Purkinje cell (primary cell): ENCODE measurements at places on chromosomes 7 and 10. TPM values are rescaled to one million over a fixed set of nuclear protein-coding genes. Genes with fewer than 3 reads are reported as not detected.

CALML3 gene
- polyA plus RNA-seq: 0.08 and 0.17 TPM in 2 replicates

ASB15 gene
- 0.28 TPM in 1 of 2 replicates, not detected in the other for polyA plus RNA-seq

CFAP69 gene
- polyA plus RNA-seq: 6.6 and 11.6 TPM in 2 replicates

MUC3A gene
- polyA plus RNA-seq: not detected in 2 replicates

GRID2IP gene
- 1.2 and 1.7 TPM in 2 replicates for polyA plus RNA-seq

SCIN gene
- not detected in 2 replicates for polyA plus RNA-seq

HNRNPH3 gene
- polyA plus RNA-seq: 60.6 and 64.8 TPM in 2 replicates

NRF1 gene
- polyA plus RNA-seq: 0.59 and 5.6 TPM in 2 replicates

COL17A1 gene
- polyA plus RNA-seq: not detected in 2 replicates

GHRHR gene
- not detected in 2 replicates for polyA plus RNA-seq

ZNF282 gene
- 0.98 and 1.2 TPM in 2 replicates for polyA plus RNA-seq

TMEM236 gene
- 0.13 TPM in 1 of 2 replicates, not detected in the other for polyA plus RNA-seq

DYDC2 gene
- 0.83 TPM in 1 of 2 replicates, not detected in the other for polyA plus RNA-seq

TNS3 gene
- 11.9 and 13.3 TPM in 2 replicates for polyA plus RNA-seq

ACSM6 gene
- not detected in 2 replicates for polyA plus RNA-seq

CRTAC1 gene
- 9.6 TPM in 1 of 2 replicates, not detected in the other for polyA plus RNA-seq

MYOF gene
- polyA plus RNA-seq: 0.17 and 0.38 TPM in 2 replicates

LIPK gene
- not detected in 2 replicates for polyA plus RNA-seq

NKX1-2 gene
- polyA plus RNA-seq: 0.16 TPM in 1 of 2 replicates, not detected in the other

SLC18A2 gene
- 1.1 and 2.5 TPM in 2 replicates for polyA plus RNA-seq

NDUFB8 gene
- polyA plus RNA-seq: 586 and 756 TPM in 2 replicates

CPA2 gene
- polyA plus RNA-seq: not detected in 2 replicates

FOXI2 gene
- polyA plus RNA-seq: not detected in 2 replicates

AKR1C8 gene
- polyA plus RNA-seq: not detected in 2 replicates

LIPN gene
- polyA plus RNA-seq: not detected in 2 replicates

CCDC71L gene
- polyA plus RNA-seq: 0.22 TPM in 1 of 2 replicates, not detected in the other

IQUB gene
- polyA plus RNA-seq: 0.34 and 2.9 TPM in 2 replicates

CALCR gene
- polyA plus RNA-seq: not detected in 2 replicates

CNTNAP2 gene
- polyA plus RNA-seq: 21.3 and 33.0 TPM in 2 replicates

CAMK1D gene
- 3.1 and 8.0 TPM in 2 replicates for polyA plus RNA-seq

MSS51 gene
- polyA plus RNA-seq: 0.20 and 0.36 TPM in 2 replicates

EGFR gene
- 1.6 and 2.4 TPM in 2 replicates for polyA plus RNA-seq

GPER1 gene
- not detected in 2 replicates for polyA plus RNA-seq

CHST3 gene
- polyA plus RNA-seq: 0.82 and 0.98 TPM in 2 replicates

CUZD1 gene
- 0.66 TPM in 1 of 2 replicates, not detected in the other for polyA plus RNA-seq

TAS2R5 gene
- not detected in 2 replicates for polyA plus RNA-seq

MICALL2 gene
- 1.6 and 2.8 TPM in 2 replicates for polyA plus RNA-seq

PSMC2 gene
- 253 and 306 TPM in 2 replicates for polyA plus RNA-seq

SLC29A4 gene
- polyA plus RNA-seq: 1.1 and 1.2 TPM in 2 replicates

GNAT3 gene
- polyA plus RNA-seq: not detected in 2 replicates

ZMIZ1 gene
- 1.2 and 4.4 TPM in 2 replicates for polyA plus RNA-seq

PDE6C gene
- 0.09 TPM in 1 of 2 replicates, not detected in the other for polyA plus RNA-seq

IGFBP1 gene
- polyA plus RNA-seq: 1.3 TPM in 1 of 2 replicates, not detected in the other

ATP6V0A4 gene
- polyA plus RNA-seq: not detected in 2 replicates

STEAP1B gene
- polyA plus RNA-seq: 0.64 and 6.0 TPM in 2 replicates

TMEM178B gene
- 6.1 and 7.2 TPM in 2 replicates for polyA plus RNA-seq

CYP2C19 gene
- polyA plus RNA-seq: 0.94 and 2.6 TPM in 2 replicates

PRSS37 gene
- polyA plus RNA-seq: 0.39 and 1.6 TPM in 2 replicates
